ENCODE measurements at places on chromosomes 7 and 10. TPM values are rescaled to one million over a fixed set of nuclear protein-coding genes. Genes with fewer than 3 reads are reported as not detected.
A peak's percentile ranks its signal among the peaks of the same experiment; 100 is the strongest.

DNA sequence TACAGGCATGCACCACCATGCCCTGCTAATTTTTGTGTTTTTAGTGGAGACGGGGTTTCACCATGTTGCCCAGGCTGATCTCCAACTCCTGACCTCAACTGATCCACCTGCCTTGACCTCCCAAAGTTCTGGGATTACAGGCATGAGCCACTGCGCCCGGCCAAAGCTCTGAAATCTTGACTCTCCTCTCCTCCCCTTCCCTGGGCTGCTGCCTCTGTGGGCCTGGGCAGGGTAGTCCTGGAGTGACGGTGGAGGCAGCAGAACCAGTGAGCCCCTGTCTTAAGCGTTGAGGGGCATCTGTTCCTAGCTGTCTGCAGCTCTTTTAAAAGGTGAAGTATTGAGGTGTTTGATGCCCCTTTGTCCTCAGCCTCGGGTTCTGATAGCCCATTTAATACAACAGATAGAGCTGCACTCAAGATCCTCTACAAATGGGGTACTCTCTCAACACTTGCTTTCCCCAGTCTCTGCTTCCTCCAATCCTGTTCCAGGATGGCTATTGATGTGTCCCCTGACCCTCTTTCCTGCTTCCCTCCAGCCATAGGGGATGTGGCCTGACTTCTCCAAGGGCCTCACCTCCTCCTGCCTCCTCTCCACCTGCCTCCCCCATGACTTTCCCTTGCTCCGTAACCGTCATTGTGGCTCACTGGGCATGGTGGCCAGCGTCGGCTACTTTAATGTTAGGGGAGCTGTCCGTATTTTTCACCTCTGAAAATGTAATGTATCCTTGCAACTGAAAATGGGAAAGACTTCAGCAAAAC, 442.5 kb downstream of the GLRX3 start:
- DNase-seq = no peak

The TMEM225B gene
- 0.98 TPM for total RNA-seq

The CRCP gene
- total RNA-seq = 19.6 TPM

GRCh38 chr10:29055101-29055500, 233.8 kb upstream of the LYZL1 start:
- no peak for DNase-seq

- DNase-seq = no peak
Measured at GRCh38 chr7:27205325-27206280, 5.7 kb upstream of the HOXA13 start.

The TUBB8 gene
- not detected for total RNA-seq

The FAM237B gene
- total RNA-seq = not detected

DNA sequence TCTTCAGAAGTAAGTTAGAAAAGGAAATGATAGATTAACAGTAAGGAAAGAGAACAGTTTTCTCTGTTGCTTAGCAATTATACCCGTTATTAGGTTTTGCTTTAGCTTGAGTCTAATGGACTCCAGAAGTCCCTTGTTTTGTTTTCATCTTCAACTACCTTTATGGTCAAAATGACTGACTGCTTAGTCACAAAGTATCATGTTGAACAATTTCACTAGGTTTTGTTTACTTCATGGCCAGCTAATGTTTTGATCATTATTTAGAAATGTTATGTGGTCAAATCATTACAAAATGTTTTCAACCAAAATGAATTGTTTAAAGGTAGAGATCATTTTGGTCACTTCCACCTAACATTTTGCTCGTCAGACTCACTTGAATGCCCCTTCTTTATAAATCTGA, 1.9 kb downstream of the UBN2 start:
- DNase-seq = no peak

GRCh38 chr10:100740476-100741377, 4.7 kb upstream of the PAX2 start:
- no peak for DNase-seq

DNA sequence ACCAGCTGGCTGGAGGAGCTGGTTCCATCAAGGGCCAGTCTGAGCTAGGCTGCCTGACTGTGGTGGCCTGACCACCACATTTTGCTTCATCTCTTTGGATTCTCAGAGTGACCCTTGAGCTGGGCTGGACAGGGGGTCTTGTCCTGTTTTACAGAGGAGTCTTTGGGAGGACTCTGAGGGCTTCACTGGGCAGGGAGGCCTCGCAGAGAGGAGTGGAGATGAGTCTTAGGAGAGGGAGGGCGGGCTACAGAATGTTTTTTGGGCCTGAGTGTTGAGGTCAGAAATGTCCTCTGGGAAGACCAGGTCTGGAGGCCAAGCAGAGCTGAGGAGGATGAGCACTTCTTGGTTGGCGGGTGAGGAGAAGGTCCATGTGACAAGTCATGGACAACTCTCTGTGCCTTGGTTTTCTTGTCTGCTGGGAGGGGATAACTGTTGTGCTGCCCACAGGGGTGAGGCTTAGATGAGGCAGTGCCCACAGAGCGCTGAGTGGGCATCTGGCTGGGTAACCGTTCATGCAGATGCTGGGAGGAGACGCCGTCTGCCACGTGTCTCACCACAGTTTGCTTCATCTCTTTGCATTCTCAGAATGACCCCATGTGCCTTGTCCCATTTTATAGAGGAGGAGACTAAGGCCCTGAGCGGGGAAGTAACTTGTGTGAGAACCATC, 9.4 kb downstream of the TSPAN15 start:
- DNase-seq = no peak

DNA sequence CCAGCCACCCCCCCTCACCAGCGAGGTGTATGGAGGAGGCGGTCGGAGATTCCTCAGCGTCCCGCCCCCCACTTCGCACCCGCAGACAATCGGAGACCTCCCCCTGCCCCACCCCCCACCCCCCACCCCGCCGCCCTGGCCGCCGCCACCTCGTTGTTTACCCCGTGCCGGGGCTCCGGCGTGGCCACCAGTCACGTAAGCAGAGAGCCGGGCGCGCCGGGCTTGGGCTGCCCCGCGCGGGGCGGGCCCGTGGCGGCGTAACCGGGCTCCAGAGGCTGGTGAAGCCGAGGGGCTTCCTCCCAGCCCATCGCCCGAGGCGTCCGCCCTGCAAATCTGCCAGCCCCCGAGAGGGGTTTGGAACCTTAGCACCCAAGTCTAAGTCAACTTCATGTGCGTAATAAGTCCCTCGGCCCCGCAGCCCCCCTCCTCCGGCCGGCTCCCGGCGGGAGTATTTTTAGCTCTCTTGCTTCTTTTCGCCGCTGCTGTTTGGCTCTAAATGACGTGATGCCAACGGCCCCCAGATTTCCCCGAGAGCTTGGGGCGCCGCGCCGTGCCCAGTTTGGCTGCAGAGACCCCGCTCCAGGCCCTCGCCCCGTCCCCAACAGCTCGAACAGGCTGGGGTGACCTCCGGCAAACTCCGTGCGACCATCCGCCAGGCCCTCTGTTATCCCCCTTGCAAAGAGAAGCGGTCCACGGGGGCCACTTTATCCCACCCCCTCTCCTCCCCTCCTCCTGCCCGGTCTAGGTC, 2.7 kb downstream of the MXI1 start:
- peak; percentile 56 for DNase-seq

DNA sequence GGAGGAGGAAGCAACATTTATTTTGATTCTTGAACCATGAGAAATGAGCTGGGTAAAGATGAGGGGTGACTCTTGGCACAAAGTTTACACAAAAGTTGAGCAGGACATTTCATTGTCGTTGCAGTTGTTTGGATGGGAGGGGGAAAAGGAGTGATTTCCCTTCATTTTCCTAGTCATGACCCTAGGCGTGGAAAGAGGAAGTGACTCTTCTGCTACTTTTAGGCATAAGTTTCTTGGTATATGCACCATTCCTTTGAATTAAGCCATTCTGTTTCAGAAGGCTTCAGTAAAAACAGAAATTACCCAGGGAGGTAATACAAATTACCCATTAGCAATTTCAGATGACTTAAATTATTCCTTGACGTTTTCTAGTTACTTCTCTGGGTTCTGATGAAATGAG, 113.9 kb upstream of the FAM171A1 start:
- DNase-seq = no peak

- DNase-seq = no peak
Measured at GRCh38 chr10:96967847-96968246, 135.7 kb downstream of the LCOR start.

GRCh38 chr7:94888551-94888950, 18.8 kb upstream of the PPP1R9A start:
- no peak for DNase-seq

- peak; percentile 25 for DNase-seq
Measured at GRCh38 chr7:25803117-25803887, 348.7 kb upstream of the NFE2L3 start.

GRCh38 chr7:151010307-151011096, 13.8 kb downstream of the ATG9B start:
- DNase-seq = peak; percentile 71

The CYP26C1 gene
- total RNA-seq = not detected

GRCh38 chr10:93773120-93773519, 15.4 kb downstream of the LGI1 start:
- no peak for DNase-seq

- no peak for DNase-seq
Measured at GRCh38 chr10:36462194-36462593, 663.2 kb upstream of the ANKRD30A start.
